ENCODE measurements at places on chromosomes 6 and 20.
A peak's percentile ranks its signal among the peaks of the same experiment; 100 is the strongest.

DNA sequence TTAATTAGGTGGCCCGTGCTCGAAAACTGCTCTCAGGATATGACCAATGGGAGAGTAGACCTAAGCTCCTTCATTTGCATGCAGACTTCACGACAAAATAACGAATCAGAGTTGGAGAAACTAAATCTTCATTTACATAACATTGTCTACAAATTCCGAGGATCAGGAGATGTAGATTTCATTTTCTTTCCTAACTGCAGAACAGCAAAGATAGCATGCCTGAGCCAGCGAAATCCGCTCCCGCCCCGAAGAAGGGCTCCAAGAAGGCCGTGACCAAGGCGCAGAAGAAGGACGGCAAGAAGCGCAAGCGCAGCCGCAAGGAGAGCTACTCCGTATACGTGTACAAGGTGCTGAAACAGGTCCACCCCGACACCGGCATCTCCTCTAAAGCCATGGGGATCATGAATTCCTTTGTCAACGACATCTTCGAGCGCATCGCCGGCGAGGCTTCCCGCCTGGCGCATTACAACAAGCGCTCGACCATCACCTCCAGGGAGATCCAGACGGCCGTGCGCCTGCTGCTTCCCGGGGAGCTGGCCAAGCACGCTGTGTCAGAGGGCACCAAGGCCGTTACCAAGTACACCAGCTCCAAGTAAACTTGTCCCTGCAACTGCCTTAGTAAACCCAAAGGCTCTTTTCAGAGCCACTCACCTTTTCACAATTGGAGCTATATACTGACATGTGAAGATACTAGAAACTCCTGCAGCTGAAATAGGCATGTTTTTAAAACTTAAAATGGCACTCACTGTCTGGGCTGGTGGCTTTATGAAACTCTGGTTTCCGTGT is 96.5 kb downstream of the HFE start:
- DNase-seq = no peak

- DNase-seq = no peak
These were observed 223.2 kb upstream of the ECI2 start for GRCh38 chr6:4358414-4359107.

- no peak for DNase-seq
These were observed 26.8 kb upstream of the DNAAF9 start for GRCh38 chr20:3434232-3434631.

- no peak for DNase-seq
These were observed 23.4 kb downstream of the SLC17A5 start for GRCh38 chr6:73630401-73630800.

DNA sequence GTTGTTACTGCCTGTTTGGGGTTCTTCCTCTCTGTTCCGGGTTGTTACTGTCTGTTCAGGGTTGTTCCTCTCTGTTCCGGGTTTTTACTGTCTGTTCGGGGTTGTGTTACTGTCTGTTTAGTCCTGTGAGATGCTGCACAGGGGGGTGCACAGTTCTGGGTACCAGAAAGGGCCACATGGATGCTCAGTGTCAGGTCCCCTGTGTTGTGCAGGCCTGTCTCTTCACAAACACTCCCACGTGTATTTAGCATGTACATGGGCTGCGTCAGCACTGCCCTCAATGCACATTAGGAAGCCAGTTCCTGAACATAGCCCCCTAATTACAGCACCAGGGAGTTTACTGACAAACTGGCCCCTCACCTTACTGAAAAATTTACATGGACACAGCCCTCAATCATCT is 118.5 kb downstream of the DLL1 start:
- no peak for DNase-seq

DNA sequence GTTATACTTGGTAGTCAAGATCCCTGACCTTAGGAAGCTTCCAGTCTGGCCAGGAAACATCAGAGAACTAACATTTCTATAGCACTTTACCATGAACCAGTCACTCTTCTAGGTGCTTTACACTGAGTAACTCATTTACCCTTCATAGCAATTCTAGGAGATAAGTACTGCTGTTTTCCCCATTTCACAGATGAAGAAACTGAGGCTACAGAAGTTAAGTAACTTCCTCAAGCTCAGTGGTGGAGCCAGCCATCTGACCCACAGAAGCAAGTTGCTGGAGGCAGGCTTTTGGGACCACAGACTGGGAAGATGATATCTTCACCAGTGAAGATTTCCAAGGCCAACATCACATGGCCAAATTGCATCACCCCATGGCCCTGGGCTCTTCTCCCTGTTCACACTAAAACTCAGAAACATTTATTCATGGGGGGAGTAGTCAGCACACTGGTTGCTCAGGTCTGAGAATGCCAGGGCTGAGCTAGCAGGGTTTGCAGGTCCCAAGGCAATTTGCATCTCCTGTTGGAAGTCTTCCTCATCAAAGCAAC is 70.3 kb downstream of the UNC5CL start:
- DNase-seq = no peak

DNA sequence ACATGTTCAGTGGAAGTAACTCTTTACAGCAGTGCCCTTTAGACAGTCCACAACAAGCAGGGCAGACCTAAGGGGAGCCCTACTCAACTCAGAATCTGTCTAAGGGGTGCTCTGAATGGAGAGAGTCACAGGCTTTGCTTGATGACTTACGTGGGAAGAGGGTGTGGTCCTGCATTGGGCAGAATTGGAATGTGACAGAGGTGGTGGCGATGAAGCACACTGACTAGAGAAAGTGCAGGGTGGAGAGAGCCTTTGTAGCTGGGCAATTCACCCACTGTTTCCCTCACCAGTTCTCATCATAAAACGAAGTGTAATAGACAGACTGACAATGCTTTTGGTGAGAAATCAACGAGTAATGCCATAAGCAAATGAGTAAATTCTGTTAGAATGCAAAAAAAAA is 11.2 kb downstream of the TP53INP2 start:
- DNase-seq = no peak

- DNase-seq = no peak
These were observed 256.0 kb downstream of the LY86 start for GRCh38 chr6:6844530-6844929.

DNA sequence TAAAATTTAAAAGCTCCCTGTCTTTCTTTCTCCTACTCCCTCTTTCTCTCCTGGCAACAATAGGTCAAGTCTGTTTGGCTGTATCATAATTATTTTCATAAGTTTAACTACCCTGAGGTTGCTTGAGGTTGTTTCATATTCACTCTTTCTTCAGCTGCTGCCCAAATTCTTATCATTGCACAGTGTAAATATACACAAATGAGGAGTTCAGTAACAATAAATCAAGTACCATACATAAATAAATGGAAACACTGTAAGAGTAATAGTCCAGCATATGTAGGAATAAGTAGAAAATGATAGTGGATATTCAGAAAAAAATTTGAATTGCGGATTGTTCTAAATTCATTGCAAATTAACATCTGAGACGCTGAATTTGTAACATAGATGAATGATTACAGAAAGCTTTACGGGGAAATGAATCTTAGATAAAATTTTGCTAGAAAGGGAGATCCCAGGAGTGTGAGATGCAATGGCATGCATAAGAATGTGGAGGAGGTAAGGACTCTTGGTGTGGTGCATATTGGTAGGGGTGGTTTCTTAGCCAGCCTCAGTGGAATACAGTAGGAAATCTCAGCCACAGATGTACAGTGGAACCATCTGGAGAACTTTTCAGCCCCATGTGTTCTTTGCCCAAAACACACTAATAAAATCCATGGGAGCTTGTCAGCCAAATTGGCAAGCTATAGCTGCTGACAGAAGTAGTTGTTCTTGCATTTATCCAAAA is 480.7 kb downstream of the HTR1B start:
- no peak for DNase-seq

- DNase-seq = no peak
These were observed 29.7 kb downstream of the RREB1 start for GRCh38 chr6:7137335-7138045.

DNA sequence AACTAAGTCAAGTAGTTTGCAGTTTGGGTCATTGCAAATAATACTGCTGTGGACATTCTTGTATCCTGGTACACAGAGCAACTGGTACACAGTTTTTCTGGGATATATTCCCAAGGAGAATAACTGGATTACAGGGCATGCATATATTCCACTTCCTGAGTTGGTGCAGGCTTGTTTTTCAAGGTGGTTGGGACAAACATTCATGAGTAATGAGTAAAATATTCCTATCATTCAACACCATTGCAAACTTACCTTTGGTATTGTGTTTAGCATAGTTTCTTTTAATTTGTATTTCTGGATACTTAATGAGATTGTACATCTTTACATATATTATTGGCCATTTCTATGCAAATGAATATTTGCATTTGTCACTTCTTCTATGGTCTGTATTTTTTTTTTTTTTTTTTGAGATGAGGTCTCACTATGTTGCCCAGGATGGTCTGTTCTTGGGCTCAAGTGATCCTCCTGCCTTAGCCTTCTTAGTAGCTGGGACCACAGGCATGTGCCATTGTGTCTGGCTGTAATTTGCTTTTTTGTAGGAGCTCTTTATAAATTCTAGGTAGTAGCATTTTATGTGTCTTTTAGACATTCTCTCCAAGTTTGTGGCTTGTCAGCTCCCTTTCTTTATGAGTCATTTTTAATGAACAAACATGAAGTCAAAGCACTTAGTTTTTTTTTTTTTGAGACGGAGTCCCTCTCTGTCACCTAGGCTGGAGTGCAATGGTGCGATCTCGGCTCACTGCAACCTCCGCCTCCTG is 158.7 kb downstream of the SOX4 start:
- DNase-seq = no peak

DNA sequence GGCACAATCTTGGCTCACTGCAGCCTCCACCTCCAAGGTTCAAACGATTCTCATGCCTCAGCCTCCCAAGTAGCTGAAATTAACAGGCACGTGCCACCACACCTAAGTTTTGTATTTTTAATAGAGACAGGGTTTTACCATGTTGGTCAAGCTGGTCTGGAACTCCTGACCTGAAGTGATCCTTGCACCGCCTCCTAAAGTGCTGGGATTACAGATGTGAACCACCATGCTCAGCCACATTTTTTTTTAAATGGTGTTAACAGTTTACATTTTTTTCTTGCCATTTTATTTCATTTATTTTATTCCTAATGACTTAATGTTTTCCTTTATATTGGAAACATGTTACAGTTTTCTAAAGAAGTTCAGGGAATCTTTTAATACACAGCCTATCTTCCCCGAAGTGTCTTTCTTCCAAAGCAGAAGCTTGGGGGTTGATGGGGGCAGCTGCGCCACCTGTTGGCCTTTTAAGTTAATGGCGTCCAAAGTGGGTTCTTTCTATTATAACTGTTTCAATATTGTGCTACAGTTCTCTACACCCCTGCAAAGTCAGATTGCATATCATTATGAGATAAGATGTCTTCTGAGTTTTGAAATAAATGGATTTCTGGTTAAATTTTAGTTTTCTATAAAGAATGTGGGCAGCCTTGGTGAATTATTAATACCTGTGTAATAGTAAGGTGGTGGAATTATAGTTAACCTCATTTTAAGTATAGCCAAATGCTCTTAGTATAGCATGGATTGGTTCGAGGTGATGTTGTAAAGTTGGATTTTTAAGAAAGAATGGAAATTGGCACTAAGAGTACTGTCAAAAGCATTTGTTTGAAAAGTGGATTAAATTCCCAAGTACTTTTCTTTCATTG is 42.0 kb upstream of the PLCG1 start:
- DNase-seq = peak; percentile 28

GRCh38 chr6:8108031-8108660 is 5.8 kb upstream of the EEF1E1 start:
- DNase-seq = no peak

DNA sequence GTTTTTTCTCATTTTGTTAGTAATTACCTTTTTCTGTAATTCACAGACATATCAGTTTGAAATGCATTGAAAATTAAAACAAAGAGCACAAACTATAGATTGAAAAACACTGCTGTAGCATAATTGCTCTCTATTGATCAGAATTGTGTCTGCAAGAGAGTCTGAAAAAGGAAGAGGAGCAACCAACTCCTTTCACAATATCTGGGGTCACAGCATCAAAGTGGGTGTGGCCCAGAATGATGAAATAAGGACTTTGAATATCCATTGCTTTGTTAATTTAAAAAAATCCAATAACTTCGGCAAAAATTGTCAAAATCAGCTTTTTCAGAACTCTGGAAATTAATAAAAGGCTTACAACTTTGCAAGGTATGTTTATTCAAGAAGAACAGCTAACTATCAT is 99.2 kb downstream of the MYLK4 start:
- no peak for DNase-seq

GRCh38 chr20:15091421-15092037 is 754.1 kb upstream of the FLRT3 start:
- no peak for DNase-seq

GRCh38 chr6:88864359-88865054 is 98.9 kb downstream of the RNGTT start:
- DNase-seq = no peak

GRCh38 chr20:63138855-63139341 is 77.0 kb downstream of the YTHDF1 start:
- DNase-seq = no peak

DNA sequence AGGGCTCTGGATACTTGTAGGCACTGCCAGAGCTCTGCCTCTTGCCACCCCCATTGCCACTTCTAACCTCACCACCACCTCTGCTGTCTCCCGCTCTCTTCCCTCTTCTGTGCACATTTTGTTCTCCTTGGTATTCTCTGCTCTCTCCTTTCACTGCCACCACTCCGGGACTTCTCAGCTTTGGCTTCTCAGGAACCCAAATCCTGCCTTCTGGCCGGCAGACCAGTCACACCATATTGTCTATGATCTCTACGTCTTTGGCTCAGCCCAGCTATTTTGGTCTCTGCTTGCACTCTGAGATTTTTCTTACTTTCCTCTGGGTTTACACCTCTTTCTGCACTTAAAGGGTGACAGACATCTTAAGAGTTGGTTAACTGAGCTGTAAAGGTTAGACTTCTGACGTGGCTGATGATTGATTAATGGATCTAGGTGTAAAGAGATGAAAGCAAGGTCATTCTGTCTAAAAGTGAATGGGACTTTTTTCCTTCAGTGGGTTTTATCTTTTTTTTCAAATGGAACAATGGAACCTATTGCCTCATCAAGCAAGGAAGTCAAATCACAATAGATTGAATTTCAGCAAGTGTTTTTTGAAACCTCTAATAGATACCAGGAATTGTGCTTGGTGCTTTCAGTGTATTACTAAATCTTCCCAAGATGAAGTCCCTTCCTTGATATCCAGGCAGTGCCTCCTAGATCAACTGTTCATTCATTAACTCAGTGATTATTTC is 13.8 kb downstream of the MMP24 start:
- no peak for DNase-seq

- DNase-seq = no peak
These were observed 61.2 kb upstream of the BHLHE23 start for GRCh38 chr20:63067721-63068560.

- no peak for DNase-seq
These were observed 55.2 kb upstream of the ADGRF1 start for GRCh38 chr6:47097092-47097945.

GRCh38 chr6:21115111-21115510 is 478.4 kb upstream of the SOX4 start:
- DNase-seq = no peak

DNA sequence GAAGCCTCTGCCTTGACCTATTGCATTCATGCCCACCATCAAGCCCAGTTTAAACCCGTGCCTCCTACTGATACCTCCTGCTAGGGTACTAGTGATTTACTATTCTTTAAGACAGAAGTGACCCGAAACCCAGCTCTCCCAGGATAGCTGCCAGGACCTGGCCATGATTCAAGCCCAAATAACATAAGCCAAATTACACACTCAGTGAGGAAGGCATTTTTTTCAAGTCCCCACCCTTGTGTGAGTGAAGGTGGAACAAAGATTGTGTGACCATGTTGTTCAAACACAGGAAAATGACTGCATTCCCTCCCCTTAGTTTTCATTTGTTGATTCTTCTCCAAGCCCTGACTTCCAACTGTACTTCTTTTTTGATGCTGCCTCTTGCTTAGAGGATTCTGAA is 3.7 kb upstream of the KAT14 start:
- DNase-seq = no peak

- no peak for DNase-seq
These were observed 36.4 kb downstream of the C20orf203 start for GRCh38 chr20:32637311-32637710.

GRCh38 chr20:39799366-39799965 is 837.3 kb downstream of the DHX35 start:
- no peak for DNase-seq

Measured in stimulated activated CD8-positive, alpha-beta memory T cell treated with anti-CD3 and anti-CD28 coated beads, Interleukin-7, amount 100 ng/mL, for 1 hour (primary cell).